ENCODE measurements at places on chromosomes 7 and 10.

DNA sequence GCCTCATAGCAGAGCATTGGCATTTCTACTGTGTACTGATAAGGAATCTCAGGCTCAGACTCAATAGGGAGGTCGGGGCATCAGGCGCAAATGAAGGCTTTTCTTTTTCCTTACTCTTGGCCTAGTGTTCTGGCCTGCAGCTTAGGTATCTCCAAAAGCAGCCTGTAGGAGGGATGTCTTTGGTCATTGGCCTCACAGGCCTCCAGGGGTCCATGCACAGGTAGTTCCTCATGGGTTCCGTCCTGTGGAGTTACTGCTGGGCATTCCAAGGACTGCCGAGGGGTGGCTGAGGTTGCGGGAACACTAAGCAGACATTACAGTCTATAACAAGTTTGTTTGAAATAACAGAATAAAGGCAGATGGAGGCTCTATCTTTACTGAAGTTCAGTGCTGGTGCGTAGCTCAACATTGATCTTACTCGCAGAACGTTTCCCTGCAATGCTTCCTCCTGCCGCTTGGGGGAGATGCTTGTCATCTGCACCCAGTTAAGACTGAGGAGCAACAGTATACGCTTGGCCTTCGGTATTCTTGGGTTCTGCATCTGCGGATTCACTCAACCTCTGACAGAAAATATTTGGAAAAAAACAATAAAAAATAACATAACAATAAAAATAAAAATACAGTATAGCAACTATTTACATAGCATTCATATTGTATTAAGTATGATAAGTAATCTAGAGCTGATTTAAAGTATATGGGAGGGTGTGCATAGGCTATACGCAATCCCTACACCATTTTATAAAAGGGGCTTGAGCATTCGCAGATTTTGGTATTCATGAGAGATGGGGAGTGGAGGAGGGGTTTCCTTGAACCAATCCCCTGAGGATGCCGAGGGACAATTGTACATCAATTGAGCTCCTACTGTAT is 58.9 kb downstream of the SH2D4B start:
- DNase-seq: peak; percentile 18

DNA sequence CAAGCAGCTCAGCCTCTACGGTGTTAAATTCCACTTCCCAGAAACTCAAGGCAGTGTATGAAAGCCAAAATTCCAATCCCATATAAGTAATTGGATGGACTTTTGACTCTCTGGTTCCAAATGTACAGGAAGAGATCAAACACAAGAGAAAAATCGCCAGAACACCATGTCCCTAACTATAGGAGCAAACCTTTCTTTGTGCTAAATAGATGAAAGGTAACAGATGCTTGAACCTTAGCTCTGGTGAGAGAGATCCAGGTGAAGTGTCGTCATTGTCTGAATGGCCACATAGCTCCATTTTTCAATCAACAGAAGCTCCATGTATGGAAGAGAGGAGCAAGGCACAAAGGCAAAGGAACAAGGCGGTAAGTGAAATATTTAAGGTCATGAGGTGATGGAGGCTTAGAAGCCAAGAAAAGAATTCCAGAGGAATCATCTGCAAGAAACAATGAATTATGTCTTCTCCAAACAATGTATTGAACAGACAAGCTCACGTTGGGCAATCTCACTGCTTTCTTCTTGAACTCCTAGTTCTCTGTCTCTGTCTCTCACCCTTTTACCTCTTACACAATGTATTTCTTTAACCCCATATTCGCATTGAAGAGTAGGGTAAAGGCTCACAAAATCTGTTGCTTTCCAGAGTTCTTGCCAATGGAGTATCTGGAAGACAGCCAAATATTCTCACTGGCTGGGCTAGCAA is 585.1 kb downstream of the GATA3 start:
- no peak for DNase-seq

DNA sequence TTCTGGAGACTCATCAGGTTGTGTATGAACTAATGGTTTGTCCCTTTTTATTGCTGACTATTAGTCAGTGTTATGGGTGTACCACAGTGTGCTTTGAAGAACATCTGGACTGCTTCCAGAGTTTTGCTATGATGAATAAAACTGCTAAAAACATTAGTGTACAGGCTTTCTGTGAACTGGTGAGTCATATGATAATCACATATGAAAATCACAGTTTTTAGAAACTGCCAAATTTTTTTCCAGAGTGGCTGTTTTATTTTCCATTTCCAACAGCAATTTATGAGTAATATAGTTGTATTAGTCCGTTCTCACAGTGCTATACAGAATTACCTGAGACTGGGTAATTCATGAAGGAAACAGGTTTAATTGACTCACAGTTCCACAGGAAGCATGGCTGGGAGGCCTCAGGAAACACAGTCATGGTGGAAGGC is 281.2 kb upstream of the VSTM2A start:
- DNase-seq: no peak

GRCh38 chr10:68132391-68132790 is 23.1 kb downstream of the MYPN start:
- DNase-seq: no peak

- no peak for DNase-seq
These were observed 6.0 kb upstream of the HIPK2 start for GRCh38 chr7:139783647-139784385.

DNA sequence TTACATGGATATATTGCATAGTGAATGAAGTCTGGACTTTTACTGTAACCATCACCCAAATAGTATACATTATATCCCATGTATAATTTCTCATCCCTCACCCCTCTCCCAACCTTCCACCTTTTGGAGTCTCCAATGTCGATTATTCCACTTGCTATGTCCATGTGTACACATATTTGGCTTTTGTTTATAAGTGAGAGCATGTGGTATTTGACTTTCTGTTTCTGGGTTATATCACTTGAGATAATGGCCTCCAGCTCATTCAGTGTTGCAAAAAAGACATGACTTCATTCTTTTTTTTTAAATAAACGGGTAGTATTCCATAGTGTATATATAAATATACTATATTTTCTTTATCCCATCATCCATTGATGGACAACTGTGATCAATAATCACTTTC is 288.6 kb upstream of the BMPER start:
- no peak for DNase-seq

DNA sequence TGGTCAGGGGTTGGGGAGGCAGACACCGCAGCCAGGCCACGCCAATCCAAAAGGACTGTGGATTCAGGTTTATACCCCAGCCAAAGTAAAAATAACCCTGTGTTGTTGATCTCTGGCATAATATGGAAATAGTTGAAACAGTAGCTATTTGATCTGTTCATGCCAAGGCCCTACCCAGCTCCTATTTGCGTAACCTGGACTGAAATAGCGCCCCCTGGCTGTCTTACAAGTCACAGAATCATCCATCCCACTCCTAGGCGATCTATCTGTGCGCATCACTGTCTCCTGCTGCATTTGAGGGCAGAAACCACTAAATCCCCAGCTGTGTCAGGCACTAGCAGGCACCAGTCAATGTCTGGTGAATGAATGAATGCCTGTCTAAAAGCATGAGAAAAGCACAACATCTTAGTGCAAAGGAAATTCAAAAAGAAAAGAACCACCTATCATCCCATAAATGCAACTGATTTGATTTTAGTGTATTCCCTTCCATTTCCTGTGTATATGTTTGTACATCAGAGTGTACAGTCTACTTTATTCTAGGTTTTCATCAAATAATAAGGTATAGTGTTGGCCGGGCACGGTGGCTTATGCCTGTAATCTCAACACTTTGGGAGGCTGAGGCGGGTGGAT is 160.0 kb downstream of the SLIT1 start:
- DNase-seq: peak; percentile 42

DNA sequence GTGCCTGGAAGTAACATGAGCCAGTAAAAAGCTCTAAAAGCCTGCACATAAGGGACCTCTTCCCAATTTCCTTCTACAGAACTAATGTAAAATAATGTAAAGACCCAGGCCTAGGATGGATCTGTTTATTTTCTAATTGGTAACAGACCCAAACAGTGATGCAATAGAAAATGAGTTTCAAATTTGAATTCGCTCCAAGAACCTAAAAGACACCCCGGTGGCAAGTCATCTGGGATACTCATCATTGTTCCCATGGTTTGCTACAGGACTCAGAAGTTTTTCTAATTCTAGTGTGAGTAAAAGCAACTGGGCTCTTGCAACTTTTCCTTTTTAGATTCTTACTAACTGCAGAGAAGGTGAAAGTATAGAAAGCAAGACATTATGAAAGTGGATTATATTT is 271.3 kb upstream of the CACNA2D1 start:
- no peak for DNase-seq

GRCh38 chr7:94022550-94022949 is 18.4 kb upstream of the BET1 start:
- DNase-seq: no peak

- DNase-seq: no peak
These were observed 141.7 kb upstream of the COL1A2 start for GRCh38 chr7:94252971-94253370.

- no peak for DNase-seq
These were observed 100.0 kb upstream of the TRIM24 start for GRCh38 chr7:138359870-138360559.

DNA sequence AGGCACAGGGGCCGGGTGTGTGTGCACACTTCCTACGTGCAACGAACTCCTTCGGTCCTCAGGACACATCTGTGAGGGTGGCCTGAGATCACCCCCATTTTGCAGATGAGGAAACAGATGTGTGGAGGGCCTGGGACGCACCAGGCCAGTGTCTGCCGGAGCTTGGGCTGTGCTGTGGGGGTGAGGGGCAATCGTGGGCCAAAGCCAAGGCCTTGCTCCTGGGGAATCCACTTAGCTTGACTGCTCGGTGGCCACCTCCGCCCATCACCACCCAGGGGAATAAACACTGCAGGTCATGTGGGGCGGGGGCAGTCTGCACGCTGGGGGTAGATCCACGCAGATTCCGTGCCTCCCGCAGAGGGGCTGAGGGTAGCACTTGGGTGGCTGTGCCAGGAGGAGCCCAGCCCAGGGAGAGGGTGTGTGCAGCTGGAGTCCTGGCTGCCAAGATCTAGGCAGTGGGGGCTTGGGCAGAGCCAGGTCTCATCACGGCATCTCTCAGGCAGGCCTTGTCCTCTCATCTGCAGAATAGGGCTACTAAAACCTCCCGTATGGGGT is 70.8 kb upstream of the EN2 start:
- DNase-seq: no peak

DNA sequence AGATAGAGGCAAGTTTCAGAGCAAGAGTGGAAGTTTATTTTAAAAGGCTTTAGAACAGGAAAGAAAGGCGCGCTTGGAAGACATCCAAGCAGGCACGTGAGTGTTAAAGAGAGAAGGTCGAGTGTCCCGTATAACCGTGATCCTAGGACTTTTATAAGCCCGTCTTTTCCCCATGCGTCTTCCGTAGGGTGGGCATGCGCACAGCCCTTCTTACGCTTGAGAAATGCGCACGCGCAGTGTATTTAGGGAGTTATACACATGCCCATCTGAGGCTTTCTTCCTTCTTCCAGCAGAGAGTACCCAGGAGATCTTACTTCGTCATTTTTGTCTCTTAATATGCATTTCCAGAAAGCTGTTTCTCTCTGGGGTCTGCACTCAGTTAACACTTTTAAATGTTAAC is 52.4 kb downstream of the CALD1 start:
- no peak for DNase-seq

- DNase-seq: no peak
These were observed 3.7 kb downstream of the METTL27 start for GRCh38 chr7:73838642-73839041.

DNA sequence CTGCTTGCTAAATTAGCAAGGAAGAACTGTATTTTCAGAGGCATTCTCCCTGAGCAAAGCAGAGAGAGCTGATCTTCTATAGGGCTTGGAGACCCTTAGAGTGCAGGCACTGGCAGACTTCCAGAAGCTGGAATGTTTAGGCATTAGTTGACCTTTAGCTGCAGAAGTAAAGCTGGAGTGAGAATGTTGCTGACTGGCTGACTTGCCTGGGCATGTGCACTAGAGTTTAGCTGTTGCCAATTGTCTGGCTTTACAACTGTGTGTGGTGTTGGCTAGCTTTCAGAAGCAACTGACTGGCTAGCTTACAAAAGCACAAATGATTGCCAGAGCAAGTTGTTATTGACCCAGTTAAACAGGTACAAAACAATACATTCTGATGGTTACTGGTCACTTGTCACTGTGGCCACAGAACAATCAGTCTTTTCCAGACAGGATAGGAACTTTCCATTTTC is 25.1 kb downstream of the FAM13C start:
- DNase-seq: no peak

DNA sequence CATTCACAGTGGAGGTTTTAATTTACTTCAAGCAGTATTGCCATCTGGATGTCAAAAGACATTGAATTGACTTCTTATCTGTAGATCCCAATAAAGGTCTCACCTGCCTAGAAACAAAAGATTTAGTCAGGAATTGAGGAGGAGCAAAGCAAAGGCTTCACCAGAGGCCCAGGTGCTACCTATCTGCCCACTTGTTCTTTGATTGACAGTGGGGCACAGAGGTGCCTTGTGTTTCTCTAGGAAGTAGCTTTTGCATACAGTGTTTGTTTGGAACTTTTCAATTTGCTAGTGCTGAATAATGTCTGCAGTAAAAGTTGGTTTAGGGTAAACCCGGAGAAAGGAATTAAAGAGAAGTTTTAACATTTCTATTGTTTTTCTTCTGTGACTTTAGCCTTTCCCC is 40.4 kb downstream of the AUTS2 start:
- no peak for DNase-seq

DNA sequence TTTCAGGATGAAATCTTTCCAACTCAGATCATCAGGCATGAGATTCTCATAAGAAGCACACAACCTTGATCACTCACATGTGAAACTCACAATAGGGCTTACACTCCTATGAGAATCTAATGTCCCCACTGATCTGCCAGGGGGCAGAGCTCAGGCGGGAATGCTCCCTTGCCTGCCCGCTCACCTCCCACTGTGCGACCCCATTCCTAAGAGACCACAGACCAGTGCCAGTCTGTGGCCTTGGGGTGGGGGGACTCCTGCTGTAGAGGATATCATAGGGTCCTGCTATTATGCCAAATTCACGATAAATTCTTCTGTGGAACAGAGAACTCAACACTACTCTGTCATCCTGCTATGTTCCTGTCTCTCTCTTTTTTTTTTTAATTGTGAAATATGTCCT is 5.2 kb upstream of the RASGEF1A start:
- no peak for DNase-seq

All from stimulated activated CD4-positive, alpha-beta T cell treated with anti-CD3 and anti-CD28 coated beads, Interleukin-1b, Interleukin-23, amount 100 ng/mL, for 4 hours (primary cell).